ENCODE measurements at places on chromosomes 4 and X.
A peak's percentile ranks its signal among the peaks of the same experiment; 100 is the strongest.

DNA sequence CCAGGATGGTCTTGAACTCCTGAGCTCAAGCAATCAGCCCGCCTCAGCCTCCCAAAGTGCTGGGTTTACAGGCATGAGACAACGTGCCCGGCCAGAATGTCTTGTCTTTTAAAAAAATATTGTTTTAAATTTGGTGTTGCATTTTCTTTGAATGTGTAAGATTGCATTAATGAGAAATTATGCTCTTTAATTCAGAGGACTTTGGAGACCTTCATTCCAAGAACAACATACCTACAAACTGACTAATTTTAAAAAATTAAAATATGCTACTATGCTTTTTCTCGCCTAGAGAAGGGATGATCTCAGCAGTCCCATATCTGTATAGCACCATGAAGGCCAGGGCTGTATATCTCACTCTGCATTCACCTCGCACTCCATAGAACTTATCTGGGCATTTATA, 204.3 kb upstream of the SLC7A11 start:
- no peak for DNase-seq

- DNase-seq = no peak
Observed at GRCh38 chrX:44871931-44872820, 812 bp upstream of the KDM6A start.

DNA sequence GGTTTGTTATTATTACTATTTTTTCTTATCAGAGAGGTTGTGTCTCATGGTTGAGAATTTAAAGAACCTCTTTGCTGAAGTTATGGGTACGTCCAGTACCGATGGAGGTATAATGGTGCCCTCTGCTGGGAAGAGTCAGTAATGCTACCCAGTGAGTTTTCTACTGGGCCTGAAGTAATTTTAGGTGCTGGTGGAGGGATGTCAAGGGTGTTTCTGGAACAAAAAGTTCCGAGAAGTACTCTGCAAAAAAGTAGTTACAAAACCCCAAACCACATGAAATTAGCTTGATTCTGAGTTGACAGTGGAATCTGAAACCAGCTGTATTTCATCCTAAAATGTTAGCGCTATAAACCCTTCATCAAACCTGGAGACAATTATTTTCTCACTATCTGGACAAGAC, 102.5 kb upstream of the MID1 start:
- DNase-seq = peak; percentile 30

DNA sequence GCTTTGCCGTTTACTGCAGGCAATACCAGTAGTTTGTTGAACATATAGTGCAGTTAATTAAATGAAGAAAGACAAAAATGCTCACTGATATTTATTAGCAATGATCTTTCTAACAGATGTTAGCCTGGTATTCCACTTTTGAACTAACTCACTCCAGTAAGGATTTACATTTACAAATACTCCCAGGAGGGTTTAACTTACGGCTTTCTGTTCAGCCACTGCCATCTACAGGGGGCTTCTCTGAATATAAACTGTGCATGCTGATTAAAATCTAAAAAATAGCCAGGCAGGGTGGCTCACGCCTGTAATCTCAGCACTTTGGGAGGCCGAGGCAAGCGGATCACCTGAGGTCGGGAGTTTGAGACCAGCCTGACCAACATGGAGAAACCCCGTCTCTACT, 2.2 kb upstream of the SRD5A3 start:
- DNase-seq = no peak

GRCh38 chr4:27270435-27270834, 409.8 kb downstream of the STIM2 start:
- no peak for DNase-seq

- no peak for DNase-seq
Observed at GRCh38 chr4:163353054-163353453, 9.4 kb downstream of the NPY5R start.

GRCh38 chr4:181682367-181683047, 560.7 kb upstream of the TENM3 start:
- DNase-seq = no peak

- no peak for DNase-seq
Observed at GRCh38 chrX:21153503-21153902, 220.7 kb upstream of the CNKSR2 start.

GRCh38 chr4:119733431-119733830, 104.8 kb upstream of the PDE5A start:
- DNase-seq = no peak

DNA sequence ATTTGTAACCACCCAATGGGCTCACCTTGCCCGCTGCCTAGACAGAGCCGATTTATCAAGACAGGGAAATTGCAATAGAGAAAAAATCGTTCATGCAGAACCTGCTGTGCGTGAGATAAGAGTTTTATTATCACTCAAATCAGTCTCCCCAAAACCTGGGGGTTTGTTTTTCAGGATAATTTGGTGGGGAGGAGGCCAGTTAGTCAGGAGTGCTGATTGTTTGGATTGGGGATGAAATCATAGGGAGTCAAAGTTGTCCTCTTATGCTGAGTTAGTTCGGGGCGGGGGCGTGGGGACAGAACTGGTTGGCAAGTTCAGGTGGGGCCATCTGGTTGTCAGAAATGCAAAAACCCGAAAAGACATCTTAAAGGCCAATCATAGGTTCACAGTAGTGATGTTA, 203.0 kb downstream of the MAB21L2 start:
- DNase-seq = no peak

- DNase-seq = peak; percentile 19
Observed at GRCh38 chrX:25156323-25156722, 140.6 kb upstream of the ARX start.

DNA sequence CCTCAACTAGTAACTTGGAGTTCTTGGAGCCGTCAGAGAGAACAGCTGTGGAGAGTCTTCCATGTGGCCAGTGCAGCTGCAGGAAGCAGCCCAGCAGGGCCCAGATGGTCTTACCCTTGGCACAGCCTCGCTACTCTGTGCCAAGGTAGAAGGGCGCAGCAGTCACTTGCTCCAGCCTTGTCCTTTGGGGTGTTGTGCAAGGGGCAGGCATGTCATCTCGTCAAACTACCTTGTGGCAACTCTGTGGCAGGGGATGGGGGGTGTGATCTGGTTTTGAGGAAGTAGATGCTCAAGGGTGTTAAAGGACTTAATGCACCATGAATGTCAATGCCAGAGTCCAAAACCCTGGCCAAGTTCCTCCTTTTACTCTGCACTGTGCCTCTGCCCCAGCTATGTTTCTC, 34.2 kb upstream of the TBC1D14 start:
- DNase-seq = no peak

DNA sequence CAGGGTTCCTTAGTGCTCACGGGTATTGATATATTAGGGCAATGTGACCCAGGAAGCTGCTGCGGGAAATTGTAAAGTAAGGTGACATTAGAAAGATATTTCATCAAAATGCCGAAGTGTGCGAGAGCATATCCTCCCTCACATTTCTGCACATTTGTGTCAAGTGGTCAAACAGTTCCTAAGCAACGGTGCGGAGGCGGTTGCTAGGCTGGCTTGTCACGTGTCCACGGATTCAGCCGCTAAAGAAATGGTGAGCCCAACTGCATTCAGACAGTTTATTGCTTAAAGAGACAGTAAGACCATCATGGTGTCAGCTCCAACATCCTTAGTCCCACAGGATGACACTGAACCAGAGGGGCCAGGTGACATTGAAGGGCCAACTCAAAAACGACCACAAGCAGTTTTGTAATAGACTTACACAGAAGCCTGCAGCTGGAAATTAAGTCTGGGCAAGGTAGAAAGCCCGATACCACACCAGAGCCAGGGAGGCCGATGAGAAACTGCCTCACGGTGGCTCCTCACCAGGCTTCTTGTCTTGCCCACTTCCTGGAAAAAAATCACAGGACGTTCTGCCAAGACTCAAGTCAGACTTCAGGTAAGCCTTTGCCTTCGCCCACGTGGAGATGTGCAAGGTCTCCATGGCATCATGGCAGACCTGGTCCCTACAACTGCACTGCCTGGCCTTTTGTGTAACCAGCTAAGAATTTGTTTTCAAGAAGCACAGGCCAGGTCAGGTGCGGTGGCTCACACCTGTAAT, 50.4 kb downstream of the USP11 start:
- peak; percentile 41 for DNase-seq

- no peak for DNase-seq
Observed at GRCh38 chr4:11263208-11263607, 165.5 kb downstream of the HS3ST1 start.

DNA sequence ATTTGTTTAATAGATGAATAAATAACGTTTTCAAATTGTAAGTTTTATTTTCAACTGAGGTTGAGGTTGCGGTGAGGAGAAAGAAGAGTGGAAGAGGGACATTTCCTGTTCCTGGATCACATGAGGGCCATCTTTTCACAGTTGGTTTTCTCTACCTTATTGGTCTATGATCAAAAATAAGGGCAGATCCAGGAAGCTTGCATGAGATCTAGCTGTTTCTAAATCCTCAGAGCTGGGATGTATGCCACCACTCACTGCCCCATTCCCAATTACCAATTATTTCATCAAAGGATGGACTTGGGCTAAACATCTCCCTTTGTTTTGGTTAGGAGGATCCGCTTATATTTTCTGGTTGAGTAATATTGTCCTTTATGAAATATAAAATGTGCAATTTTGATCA, 104.8 kb upstream of the TLL1 start:
- no peak for DNase-seq

DNA sequence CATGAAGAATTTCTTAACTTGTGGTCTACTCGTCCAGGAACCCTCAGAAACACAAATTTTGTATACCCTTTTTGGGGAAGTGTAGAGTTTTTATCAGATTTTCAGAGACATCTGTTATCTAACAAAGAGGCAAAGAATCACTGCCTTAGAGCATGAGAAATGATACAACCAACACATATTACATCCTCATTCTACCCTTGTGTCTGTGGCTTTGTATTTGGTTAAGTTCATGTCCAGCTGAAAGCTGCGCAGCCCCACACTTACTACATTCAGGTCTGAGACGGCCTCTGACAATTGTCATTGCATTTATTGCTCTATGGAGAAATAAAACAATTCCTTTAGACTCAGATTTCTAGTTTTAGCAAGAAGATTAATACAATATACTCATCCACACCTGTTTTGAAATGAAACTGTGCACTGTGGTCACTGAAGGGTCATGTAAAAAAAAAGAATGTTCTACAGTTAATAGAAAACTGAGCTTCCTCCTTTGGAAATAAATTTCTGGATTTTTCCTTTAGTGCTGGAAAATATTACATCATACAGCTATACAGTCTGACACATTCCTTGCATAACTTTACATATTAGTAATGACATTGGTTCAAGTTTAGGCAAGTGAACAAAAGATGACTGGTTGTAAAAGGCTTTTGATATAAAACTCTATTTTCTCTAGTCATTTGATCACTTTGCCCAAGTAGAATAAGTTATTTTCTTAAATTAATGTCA, 39.8 kb downstream of the GLRB start:
- peak; percentile 5 for DNase-seq

- no peak for DNase-seq
Observed at GRCh38 chr4:42914937-42915336, 22.4 kb downstream of the GRXCR1 start.

DNA sequence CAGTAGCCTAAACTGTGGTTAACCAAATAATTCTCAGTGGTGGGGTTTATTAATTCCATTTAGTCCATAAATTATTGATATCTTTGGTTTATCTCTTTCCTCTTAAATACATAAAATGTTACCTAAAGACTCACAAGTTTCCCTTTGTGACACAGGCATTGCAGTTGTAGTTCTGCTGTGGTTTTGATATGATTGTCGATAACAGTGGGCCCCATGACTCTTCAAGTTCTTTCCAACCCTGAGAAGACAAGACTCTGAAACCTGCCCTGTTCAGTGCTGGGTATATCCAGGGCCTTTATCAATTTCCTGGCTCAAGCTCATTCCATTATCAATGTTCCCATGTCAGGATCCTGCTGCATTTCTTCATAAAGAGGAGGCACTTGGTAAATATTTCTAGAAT, 117.9 kb upstream of the TBC1D9 start:
- DNase-seq = no peak

- DNase-seq = no peak
Observed at GRCh38 chr4:1983846-1984405, 24.8 kb downstream of the NELFA start.

DNA sequence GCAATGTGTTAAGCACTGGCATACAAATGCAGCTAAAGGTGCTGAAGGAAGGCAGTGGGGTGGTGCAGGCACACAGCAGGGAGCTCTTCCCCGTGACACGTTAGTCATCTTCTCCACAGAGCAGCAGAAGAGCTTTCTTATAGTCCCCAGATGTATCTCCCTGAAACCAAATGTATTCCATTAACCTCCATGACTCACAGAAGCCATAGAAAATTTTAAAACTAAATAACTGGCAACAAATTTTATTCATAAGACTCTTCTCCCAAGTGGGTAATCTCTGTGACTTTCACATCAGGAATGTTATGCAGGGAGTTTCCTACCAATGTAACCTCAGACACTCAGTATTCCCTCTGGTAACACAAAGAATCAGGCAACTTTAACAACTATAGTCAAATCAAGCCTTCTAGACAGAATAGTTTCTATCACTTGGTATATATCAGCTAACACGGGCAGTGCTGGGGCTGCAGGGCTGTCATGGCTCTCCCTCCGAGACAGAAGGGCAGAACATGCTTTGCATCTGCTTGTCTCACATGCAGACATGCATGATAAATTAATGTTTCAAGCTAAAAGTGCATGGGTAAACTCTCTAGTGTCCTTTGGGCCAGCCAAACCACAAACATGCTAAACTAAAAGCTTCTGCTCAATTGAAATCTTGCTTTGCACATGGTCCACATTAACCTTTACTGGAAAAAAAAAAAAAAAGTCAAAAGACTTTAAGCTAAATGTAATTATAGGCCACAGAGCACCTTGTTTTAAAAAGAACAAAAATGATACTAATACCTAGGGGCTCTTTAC, 28.2 kb downstream of the ANXA5 start:
- peak; percentile 85 for DNase-seq

DNA sequence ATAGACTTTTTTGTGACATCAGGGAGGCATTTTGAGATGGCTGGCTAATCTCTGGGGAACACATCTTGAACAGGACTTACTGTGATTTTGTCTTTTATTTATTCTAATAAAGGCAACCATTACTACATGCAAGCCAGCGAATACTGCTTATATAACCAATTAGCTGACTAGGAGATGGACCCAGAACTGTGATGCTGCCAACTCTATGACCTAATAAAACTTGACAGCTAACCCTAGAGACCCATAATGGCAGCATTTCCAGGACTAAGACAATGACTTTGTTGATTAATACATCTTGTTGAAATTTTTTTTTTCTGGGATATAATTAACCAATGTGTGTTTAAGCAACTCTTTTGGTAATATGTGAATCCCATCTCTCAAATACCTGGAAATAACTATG, 584.6 kb downstream of the PRR32 start:
- no peak for DNase-seq

- no peak for DNase-seq
Observed at GRCh38 chr4:116724249-116724648, 361.1 kb downstream of the TRAM1L1 start.

DNA sequence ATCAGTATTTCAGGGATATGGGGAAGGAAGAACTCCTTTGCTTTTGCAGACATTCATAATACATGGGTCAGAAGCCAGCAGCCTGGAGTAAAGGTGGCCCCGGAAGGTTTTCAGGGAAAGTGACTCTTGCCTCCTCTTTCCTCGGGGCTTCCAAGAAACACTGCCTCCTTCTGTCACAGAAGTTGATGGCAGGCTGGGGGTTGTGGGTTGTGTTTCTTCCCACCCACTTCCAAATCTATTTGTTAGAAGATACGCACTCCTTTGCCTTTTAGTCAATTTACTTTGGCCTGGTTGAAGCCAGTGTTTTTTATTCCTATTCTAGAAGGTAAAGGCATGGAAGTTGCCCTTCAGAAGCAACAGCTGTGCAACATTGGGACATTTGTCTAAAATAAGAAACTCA, 19.7 kb downstream of the KIT start:
- no peak for DNase-seq
